Activated CD4-positive, alpha-beta T cell treated with anti-CD3 and anti-CD28 coated beads for 1 hour (primary cell): ENCODE measurements at places on chromosomes 1 and 21.

DNA sequence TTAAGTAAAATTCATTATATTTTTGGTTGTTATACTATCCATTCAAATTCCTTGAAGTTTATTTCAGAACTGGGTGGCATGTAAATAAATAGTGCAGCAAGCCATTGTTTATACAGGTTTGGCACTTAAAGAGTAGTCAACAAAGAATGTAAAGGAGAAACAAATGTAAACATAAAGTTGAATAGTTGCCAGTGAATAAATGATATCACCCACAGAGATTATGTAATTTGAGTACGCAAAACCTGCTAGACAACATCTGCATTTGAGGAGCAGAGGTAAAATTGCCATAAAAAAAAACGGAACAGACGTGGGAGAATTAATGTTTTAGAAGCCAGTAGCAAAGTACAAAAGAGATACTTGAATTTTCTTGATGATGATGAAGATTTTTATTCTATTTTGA, 111.6 kb downstream of the ADGRL2 start:
- DNase-seq, result no peak

- no peak for DNase-seq
Observed at GRCh38 chr1:21822349-21822748, 10.3 kb downstream of the LDLRAD2 start.

DNA sequence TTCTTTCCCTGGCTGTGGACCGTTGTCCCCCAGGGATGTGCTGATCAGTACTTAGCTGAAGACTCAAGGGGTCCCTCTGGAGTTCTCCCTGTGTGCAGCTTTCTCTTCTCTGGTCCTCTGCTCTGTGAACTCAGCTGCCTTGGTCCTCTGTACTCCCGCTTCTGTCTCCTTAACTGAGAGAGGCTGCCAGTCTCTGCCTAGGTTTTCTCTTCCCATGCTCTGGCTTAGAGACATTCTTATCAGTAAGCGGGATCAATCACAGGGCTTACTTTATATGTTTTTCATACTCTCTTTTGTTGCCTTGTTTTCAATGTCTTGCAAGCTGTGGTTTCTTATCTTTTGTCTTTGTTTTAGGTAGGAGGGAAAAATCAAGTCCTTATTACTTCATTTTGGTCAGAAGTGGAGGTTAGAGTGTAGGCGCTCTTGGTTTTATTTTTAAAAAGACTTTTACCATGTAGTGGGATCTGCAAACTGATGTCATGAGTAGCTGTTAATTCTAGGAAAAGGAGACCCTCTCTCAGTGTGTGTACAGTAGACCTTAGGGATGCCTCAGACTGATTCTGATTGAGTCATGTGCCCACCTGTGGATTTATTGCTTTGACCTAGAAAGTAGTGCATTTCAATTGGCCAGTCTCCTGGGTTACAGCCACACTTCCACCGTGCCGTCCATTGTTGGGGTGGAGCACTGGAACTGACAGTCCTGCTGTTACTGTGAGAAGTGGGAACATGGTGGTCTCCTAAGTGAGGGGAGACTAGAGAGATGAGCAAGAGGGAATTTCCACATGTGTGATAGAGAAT, 46.6 kb downstream of the TTC3 start:
- no peak for DNase-seq

GRCh38 chr1:221069178-221069903, 190.1 kb downstream of the HLX start:
- DNase-seq, result no peak

DNA sequence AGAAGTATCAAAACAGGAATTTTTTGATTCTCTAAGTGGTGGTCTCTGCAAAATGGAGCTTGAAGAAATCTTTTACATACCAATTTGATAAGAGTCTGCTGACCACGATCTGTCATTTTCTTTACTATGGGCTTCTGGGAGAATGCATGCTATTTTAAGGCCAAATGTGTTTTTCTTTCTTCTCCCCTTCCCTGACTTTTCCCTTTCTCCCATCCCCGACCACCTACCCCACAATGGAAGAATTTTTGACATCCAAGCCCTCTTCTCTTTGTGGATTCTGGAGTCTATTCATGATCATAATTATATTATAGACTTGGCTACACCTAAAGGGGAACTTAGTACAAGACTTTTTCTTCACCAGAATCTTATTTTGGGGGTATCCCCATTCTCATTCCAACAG, 31.3 kb downstream of the CNIH4 start:
- DNase-seq, result no peak

- no peak for DNase-seq
Observed at GRCh38 chr1:24082372-24082771, 29.6 kb downstream of the MYOM3 start.

DNA sequence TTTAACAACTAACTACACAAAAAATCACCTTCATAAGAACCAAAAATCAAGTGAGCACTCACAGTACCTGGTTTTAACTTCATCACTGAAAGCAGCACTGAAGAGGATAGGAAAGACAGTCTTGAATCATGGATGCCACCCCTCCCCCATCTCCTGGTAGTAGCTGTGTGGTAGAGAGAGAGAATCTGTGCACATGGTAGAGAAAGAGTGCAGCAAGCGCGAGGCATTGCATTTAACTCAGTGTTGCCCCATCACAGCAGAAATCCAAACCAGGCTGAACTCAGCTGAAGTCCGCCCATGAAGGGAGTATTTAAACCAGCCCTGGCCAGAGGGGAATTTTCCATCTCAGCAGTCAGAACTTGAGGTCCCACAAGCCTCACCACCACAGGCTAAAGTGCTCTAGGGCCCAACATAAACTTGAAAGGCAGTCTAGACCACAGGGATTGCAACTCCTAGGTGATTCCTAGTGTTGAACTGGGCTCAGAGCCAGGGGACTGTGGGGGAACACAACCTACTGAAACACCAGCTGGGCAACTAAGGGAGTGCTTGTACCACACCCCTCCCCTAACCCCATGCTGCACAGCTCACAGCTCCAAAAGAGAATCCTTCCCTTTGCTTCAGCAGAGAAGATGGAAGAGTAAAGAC, 38.4 kb downstream of the VAV3 start:
- no peak for DNase-seq

GRCh38 chr1:37794372-37795339, 1.0 kb downstream of the MANEAL start:
- DNase-seq, result no peak

- no peak for DNase-seq
Observed at GRCh38 chr1:181767001-181767708, 283.8 kb downstream of the CACNA1E start.

GRCh38 chr1:110292031-110292741, 47.0 kb upstream of the RBM15 start:
- no peak for DNase-seq

DNA sequence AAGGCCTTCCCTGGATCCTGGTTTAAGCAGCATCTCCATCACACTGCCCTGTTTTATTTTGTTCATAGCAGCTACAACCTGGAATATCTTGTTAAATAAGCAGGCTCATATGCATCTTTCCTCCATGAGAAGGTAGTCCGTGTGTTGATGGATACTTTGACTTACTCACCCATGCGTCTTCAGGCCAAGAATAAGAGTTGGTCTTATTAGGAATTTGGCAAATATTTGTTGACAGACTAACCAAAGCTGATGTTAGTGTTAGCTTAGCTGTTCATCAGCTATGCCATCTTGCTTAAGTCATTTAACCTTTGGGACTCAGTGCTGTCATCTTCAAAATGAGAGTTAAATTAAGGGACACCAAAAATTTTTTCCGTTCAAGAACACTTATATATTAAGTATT, 59.2 kb downstream of the SASS6 start:
- no peak for DNase-seq

DNA sequence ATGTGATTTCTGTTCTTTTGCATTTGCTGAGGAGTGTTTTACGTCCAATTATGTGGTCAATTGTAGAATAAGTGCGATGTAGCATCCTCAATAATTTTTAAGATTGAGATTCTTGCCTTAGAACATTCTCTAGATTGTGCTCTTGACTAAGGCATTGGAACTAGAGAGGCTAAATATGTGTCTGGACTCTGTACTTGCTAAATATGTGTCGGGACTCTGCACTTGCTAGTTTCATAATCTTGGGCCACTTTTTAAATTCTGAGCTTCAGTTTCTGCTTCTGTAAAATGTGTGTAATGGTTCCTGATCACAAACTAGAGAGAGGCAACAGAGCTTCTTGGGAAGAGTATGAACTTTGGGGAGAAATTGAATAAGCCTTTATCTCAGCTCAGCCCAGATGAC, 21.6 kb downstream of the HLX start:
- DNase-seq, result no peak

- DNase-seq, result no peak
Observed at GRCh38 chr1:38805036-38805435, 54.5 kb downstream of the RRAGC start.

- no peak for DNase-seq
Observed at GRCh38 chr1:31421371-31422040, 8.5 kb downstream of the SERINC2 start.

GRCh38 chr1:52139817-52140540, 1.9 kb upstream of the ZFYVE9 start:
- no peak for DNase-seq

DNA sequence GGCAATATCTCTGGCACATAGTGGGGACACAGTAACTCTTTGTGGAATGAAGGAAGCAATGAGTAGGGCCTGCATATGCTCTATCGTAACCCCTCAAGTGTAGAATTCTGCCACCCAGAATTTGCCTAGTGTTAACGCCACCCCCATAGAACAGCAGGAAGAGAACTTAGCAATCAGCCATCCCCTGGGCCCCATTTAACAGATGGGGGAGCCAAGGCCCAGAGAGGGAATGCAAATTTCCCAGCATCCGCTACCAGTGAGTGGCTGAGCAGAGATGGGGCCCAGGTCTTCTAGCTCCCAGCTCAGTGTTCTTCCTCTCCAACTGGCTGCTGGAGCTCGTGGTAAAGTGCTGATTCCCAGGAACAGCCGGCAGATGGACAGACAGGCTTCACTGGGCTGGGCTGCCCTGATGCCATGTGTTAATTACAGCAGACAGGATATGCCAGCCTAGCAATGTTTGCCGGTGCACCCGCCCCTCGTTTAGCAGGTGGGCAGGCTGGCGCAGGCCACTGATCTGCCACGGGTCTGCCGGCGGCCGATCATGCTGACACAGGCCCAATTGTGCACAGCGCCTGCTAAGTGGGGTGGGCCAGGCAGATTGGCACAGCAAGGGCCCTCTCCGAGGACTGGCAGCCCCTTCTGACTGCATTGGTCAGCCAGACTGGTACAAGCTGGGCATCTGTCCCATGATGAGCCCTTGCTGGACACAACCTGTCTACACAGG, 171.9 kb downstream of the IGSF21 start:
- DNase-seq, result no peak

GRCh38 chr1:77977989-77978292, 931 bp downstream of the FUBP1 start:
- DNase-seq, result no peak

GRCh38 chr1:115642168-115643072, 650 bp downstream of the VANGL1 start:
- no peak for DNase-seq

DNA sequence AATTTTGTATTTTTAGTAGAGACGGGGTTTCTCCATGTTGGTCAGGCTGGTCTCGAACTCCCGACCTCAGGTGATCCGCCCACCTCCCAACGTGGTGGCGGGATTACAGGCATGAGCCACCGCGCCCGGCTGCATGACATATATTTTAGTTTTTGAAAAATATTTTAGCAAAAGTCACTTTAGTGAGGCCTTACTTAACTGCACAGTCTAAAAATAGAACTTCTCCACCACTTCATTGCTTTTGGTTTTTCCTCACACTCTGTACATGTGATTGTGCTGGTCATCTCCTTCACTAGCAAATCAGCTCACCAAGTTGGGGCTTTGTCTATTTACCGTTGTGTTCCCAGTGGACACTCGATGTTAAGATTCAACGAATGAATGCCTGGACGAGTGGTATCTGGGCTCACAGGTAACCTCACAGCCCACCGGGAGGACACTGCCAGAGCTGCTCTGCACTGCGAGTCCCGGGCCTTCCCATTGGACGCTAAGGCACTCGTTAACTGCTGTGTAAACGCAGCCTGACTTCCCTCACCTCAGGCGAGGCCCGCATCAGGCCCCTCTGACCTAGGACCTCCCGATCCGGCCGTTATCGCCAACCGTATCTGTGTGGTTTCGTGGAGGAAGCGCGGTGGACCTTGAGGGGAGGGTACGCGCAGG, 14.0 kb upstream of the ZNF692 start:
- no peak for DNase-seq

GRCh38 chr1:82366689-82367088, 566.0 kb downstream of the ADGRL2 start:
- DNase-seq, result no peak

DNA sequence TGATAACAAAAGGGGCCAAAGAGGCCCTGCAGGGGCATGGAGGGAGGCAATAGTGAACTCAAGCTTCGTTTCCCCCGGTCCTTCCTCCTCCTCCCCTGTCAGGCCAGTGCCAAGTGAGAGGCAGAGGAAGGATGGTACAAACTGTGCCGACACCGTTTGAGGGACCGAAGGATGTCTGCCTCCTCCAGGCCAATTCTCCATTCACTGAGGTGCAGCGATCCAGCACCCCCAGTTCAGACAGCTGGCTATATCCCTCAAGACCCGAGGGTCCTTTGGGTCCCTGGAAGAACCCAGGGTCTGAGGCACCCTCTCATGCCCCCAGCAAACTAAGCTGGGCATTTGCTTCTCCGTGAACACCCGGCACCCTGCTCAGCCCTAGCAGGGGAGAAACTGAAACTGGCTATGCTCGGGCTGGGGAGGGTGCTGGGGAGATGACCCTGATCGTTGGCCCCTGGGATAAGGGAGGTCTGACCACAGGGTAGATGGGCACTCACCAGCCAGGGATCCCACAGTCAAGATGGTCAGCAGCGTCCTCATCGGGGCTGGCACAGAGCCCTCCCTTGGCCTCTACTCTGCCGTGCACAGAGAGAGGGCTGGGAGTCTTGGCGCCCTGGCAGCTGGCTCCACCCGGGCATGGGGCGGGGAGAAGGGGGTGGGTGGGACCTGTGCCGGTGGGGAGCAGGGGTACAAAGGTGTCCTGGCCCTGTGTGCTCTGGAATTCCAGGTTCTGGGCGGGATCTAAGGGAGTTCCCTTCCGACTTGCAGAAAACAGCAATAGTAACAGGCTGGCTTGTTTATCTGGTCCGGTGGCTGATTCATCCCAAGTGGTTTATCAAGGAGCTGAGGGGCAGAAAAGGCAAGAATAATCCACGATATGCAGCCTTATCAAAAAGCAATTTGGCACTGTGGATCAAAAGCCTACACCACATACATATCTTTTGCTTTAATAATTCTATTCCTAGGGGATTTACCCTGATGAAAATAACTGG, at the start of gene IL22RA1:
TSS of gene IL22RA1 (minus strand) at position 595 of the 989 bp plus-strand sequence. CDS start at position 537, 58 bp downstream.
- no peak for DNase-seq

DNA sequence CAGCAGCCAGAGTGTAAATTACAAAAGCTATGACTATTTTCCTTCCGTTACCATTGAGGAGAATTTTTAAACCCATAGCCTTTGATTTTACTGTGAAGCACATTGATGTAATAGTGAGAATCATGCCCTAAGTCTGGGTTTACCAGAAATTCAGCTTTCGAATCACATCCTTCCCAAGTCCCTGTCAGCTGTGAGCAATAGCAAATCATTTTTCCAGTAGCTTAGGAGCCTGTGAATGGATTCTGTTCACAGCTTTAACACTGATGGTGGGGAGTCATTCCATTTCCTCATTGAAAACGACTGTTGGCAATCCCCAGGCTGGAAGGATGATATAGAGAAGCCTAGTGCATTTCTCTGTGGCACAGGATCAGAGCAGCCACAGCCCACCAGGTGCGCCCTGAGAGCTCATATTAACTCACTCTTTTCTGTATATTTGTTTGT, 82.2 kb upstream of the C1orf105 start:
- no peak for DNase-seq

- no peak for DNase-seq
Observed at GRCh38 chr1:22234476-22235030, 91.7 kb upstream of the WNT4 start.
